ENCODE measurements at places on chromosomes 13 and 19.

- no peak for DNase-seq
Measured at GRCh38 chr19:55041627-55042343, 3.7 kb upstream of the GP6 start.

DNA sequence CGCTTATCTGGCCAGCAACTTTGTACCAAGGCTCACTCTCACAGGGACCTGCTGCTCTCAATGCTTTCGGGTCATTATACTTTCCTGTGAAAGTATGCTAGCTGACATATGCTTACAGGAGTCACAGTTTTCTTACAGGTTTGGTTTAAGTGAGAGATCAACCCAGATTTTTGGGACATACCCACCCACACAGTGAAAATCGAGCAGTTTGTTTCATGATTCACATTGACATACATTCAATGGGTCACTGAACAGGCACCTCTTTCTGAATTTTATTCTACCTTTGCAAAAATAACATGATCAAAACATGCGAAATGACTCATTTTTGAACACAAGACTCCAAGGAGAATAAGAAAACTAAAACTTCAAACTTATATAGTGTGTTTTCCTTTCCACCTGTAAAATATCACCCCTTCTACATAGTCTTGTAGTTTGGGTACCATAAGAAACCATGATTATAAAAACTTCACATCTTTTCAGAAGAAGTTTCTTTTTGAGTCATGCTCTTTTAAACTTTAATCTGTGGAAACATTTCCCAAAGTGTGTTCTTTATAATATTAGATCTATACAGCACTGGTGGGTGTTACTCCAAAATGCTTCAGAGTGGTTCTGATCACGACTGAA lies 44.3 kb upstream of the TEX29 start:
- no peak for DNase-seq

DNA sequence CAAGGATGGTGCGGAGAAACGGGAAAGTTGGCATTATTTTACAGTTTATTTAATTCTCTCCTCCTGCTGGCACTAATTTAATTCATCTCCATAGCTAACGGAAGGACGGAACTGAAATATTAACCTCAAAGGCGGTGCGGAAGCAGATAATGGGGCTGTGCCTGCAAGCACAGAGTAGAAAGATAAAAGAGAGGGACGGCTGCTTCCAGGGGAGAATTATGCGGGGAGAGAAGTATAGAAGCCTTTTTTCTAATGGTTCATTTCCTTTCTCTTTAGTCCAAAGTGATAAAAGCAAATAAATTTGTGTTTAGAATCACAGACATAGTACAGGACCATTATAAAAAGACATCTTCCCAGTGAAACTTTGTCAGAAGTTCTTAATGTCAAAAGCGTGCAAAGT lies 34.5 kb upstream of the UQCRFS1 start:
- no peak for DNase-seq

DNA sequence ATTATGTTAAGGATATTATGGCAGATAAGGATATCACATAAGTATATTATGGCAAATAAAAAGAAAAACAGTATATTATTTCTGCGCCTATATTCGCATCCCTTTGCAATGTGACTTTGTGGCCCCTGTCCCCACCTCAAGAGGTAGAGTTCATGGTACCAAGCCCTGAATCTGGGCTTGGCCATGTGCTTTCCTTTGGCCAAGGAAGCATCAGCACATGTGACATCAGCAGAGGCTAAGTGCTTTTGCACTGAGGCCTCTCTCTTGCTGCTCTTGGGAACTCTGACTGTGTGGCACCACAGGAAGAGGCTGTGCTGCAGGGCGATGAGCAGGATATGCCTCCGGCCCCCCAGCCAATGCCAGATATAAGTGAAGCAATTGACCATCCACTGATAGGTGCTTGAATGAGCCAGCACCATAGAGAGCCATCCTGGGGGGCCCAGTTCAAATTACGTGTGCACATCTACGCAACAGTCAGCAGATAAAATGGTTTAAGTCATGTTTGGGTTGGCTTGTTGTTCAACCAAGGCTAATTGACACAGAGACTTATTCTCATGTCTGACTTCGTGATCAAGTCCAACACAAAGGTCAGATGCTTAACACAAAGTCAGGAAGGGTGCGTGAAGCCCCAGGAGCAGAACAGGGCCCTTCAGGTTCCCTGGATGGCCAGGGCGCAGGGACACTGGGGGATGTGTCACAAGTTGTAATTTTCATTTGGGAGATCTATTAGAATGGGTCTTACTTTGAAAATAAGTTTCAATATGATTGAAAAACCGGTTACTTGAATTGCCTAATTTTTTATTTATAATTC lies 173.3 kb downstream of the COL4A1 start:
- DNase-seq: no peak

GRCh38 chr13:52749419-52749818 lies 9.8 kb upstream of the CNMD start:
- peak; percentile 22 for DNase-seq

- DNase-seq: no peak
Measured at GRCh38 chr13:77002590-77003190, 10.8 kb downstream of the CLN5 start.

GRCh38 chr13:111458739-111459138 lies 138.3 kb downstream of the TEX29 start:
- no peak for DNase-seq

GRCh38 chr13:97946951-97947588 lies 6.4 kb upstream of the IPO5 start:
- DNase-seq: no peak

DNA sequence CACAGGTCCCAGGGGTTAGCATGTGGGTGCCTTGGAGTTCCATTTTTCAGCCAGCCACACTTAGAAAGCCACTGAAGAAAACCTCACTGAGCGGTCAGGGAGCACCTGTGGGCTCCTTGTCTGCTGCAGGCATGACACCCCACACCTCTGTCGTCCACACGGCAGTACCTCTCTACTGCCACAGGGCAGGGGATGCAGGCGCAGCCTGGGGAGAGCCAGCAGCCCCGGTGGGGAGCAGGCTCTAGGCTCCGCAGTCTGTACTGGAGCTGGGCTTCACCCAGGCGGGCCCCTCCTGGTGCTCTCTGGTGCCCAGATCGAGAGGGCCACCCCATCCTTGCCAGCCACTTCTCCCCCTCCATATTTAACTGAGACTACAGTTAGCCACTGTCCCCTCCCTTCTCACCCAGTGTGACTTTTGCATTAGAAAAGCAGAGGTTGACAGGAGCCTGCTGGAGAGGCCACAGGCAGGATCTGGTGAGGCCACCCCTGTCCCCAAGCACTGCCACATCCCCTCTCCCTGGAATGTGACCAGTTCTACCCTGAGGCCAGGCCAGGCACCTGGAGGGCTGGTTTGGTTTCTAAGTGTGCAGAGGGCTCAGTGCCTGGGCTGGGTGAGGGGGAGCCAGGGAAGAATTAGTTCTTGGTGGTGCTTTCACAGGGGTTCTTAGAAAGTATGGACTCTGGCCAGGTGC lies 104.4 kb downstream of the KDM4B start:
- DNase-seq: no peak

GRCh38 chr13:36038785-36039555 lies 92.2 kb downstream of the DCLK1 start:
- no peak for DNase-seq

DNA sequence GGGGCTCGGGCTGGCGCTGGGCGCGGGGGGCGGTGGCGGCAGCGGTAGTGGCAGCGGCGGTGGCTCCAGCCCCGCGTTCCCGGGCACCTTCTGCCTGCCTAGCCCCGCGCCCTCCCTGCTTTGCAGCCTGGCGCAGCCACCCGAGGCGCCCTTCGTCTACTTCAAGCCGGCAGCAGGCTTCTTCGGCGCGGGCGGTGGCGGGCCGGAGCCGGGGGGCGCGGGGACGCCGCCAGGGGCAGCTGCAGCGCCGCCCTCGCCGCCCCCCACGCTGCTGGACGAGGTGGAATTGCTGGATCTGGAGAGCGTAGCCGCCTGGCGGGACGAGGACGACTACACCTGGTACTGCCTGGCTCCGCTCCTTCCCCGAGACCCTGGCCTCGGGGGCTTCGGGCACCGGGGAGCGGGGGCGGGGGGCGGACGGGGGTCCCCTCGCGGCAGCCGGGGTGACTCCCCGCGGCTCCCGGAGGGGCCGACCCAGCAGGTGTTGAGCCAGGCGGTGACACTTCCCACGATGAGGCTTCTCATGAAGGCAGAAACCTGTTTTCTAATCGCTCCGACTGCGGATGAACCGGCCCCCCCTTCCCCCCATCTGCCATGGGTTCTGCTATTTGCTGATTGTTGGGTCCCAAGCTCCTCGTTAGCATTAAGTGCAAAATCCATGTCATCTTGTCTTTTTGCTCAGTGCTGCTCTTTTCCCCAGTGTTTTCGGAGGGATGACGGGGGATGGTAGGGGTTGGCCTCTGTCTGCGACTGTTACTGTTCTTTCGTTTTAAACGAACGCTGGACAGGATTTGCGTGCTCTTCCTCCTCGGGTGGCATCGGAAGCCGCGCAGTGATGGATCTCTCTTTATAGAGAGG lies 943 bp downstream of the SLAIN1 start:
- no peak for DNase-seq

DNA sequence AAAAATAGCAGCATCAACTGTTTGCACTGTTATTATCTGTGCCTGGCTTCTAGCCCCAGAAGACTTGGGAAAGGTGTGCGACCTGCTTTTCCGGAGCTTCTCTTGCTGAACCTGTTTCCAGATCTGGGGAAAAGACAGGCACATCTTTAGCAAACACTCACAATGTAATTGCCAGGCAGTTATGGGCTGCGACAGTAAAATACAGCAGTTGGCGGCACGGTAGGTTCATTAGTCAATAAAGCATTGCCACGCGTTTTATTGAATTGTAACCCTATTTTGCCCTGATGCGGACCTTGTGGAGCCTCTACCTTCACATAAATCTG lies 223.7 kb upstream of the TSHZ3 start:
- DNase-seq: peak; percentile 72

DNA sequence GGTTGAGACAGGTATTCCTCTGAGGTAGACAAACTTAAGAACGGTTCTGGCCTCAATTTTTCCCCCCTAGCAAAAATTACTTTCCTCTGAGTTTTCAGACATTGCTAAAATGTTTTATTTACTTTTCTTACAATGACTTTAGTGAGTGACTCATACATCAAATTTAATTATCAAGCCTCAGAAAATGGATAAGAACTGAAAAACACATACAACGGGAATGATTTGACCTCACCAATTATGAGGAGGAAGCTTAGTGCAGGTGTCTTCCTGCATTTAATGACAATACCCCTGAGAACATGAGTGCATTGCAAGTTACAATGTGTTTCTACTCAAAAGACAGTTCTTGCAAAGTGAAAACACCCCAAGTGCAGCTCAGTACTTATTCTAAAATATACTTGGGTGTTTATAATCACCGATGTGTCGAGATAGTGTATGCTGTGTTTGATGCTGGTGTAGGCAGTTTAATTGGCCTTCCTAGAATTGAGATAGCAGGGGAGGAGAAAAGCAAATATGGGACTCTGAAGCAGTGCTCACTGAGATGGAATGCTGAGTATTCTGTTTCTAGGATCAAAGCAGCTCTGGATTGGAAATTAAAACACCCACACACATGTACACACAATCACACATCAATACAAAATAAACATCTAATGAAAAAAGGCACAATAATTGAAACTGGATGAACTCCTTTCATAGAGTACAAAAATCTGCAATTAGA lies 189.5 kb upstream of the SLC10A2 start:
- DNase-seq: no peak

- peak; percentile 17 for DNase-seq
Measured at GRCh38 chr19:49422407-49423070, 702 bp downstream of the PTH2 start.

DNA sequence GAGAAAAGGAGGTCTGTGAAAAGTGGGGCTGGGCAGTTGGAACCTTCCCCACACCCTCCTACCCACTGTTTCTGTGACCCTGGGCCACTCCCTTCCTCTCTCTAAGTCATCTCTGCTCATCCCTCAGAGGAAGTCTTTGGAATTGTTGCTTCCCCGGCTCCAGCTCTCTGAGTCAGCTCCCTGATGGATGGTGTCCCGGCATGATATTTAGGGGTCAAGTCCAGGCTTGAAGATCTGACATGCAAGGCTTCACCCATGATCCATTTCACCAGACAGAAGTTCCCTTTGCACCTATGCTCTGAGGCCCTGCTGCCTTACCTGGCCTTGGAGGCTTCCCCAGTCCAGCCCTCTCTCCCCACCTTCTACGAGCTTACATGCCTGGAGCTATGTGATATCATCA lies 13.3 kb downstream of the EXOC3L2 start:
- no peak for DNase-seq

DNA sequence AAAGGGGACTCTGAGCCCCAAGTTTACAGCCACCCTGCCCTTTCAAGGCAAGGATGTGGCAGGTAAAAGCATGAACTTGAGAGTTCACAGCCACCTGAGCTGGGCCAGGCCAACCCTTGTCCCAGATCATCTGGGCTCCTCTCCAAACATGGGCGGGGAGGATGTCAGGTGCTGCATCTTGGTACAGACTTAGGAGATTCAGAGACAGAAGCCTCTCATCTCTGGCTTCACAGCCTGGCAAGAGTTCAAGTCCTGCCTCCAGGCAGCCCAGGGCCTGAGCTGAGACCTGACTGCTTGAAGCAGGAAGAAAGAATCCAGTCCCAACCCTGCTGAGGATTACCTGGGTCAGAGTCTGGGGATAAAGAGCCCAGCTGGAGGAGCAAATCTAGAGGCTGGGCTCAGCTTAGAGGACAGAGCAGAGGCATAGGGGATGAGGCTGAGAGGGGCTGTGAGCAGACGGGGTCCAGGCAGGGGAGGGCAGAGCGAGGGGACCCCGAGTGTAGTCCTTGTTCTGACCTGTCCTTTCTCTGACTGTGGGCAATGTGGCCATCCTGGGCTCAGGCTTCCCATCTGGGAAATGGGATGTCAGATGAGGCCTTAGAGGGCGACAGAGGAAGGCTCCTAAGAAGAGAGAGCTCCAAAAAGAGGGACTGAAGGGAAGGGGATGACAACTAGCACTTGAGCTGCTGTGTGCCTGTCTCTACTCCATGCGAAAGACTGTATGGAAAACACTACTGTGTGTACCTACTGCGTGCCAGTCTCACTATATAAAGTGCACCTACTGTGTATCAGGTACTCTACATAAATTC lies 6.6 kb upstream of the OR10H5 start:
- DNase-seq: no peak

DNA sequence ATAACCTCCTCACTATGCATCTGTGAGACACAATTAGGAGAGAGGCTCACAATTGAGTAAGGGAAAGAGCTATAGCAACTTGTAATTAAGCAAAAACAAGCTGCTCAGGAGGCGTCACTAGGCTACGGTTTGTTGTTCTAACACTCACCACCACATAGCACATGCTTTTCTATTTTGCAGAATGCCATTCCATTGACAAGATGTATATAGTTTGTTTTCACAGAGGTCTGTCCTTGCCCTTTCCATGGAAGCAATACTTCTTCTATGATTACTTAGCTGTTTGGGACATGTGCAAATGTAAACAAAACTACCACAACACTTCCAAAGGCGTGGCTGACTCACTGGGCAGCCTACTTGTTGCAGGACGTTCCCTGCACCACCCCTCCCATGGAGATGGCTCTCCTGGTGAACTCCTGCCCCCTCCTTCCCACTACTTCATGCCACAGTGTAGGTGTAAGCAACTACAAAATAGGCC lies 33.9 kb upstream of the FAM216B start:
- DNase-seq: no peak

- DNase-seq: no peak
Measured at GRCh38 chr19:38989066-38989605, 13.6 kb upstream of the FBXO17 start.

GRCh38 chr19:31223740-31224534 lies 125.3 kb downstream of the TSHZ3 start:
- no peak for DNase-seq

Data from NCI-H1105 (cell line).